ENCODE measurements at places on chromosomes 5 and 9.

GRCh38 chr5:177565046-177565445, 10.7 kb upstream of the FAM193B start:
- DNase-seq: no peak

DNA sequence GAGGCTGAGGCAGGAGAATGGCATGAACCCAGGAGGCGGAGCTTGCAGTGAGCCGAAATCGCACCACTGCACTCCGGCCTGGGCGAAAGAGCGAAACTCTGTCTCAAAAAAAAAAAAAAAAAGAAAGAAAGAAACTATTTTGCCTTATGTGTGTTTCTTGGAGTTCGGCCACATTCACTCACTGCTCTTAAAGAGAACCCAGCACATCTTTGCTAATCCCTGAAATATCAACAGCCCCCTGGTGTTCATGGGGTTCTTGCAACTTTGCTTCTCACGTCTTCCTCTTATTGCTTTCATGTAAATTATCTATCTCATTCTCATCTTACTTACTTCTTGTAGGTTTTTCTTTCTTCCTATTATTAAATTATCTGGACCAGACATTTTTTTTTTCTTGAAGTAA, 126.3 kb upstream of the ASTN2 start:
- no peak for DNase-seq

DNA sequence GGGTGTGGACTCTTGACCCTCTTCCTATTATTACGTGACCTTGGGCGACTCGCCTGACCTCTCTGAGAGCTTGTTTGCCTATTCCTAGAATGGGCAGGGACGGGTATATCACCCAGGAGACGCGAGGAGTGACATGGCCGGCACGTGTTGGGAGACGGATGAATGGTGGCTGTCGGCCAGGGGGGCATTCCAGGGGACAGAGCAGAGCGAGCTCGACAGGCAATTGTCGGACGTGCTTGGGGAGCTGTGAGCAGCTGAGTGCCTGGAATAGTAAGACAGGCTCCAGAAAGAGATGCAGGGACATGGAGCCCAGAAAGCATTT, 29.3 kb upstream of the UNC5A start:
- DNase-seq: no peak

GRCh38 chr9:131674425-131675421, 65.2 kb downstream of the RAPGEF1 start:
- DNase-seq: peak; percentile 28

DNA sequence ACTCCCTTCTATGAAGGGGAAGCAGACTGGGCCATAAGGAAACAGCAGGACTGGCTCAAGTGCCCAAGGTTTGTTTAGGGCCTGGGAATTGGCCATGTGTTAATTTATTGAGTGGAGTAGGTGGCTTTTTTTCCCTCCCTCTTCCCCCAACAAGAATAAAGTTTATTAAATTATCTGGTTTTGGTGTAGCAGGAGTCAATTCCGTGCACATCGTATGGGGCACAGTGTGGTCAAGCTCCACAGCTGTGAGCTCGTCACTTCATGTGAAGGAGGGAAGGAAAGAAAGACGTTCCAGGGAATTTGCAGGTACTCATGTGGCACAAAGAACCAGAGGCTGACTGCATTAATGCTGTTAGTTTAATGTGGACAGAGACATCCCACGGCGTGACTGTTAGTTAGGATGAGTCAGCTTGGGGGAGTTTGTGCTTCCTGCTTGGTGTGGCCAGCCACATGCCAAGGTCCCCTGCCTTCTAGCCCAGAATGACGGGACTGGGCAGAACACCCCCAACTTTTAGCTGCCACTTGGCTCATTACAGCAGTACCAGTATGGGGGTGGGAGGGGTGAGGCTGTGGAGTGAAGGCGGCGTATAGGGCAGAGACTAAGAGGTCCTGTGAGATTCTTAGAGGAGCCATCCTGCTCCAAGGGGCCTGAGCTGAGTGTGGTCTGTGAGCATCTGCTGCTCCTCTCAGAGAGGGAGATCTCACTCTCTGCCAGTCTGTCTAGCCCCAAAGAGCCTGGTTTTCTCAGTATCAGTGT, 33.2 kb downstream of the CSF1R start:
- no peak for DNase-seq

DNA sequence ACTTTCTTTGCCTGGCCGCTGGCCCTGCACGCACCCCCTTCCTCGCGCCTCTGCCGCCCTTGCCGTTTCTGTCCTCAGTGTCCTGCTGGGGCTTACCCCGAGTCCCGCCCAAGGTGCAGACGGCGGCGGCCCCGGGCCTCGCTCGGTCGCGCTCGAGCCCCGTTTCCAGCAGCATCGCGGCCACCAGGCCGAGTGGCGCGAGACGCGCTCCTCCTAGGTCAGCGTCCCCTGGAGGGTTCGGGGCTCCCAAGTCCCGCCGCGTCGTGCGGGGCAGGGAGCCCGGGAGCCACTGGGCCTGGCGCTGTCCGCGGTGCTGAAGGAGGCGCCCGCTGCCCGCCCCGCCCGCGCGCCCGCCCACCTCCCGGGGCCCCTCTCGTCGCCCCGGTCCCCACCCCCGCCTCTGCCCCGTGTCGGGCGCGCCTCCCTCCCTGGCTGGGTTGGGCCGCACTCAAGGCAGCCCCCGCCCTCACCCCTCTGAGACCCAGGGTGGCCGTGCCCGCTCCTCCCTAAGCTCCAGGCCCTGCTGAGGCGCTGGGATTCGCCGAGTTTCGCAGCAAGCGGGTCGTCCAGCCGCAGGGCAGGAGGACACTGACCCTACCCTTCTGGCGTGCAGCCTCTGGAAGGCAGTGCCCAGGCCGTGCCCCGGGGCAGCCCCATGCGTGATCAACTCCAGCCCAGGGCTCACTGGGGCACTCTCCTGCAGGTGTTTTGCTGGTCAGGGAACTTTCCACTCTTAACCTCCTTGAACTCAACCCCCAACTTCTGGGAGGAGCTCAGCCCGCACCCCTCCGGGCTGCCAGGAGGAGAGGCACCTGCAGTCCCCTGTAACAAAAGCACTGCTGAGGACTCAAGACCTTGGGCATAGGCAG, at the start of gene LHX3:
TSS of gene LHX3 (minus strand) at position 291 of the 869 bp plus-strand sequence. CDS start at position 175, 116 bp downstream.
- DNase-seq: no peak

- no peak for DNase-seq
Observed at GRCh38 chr9:84000186-84000585, 19.6 kb downstream of the RMI1 start.

DNA sequence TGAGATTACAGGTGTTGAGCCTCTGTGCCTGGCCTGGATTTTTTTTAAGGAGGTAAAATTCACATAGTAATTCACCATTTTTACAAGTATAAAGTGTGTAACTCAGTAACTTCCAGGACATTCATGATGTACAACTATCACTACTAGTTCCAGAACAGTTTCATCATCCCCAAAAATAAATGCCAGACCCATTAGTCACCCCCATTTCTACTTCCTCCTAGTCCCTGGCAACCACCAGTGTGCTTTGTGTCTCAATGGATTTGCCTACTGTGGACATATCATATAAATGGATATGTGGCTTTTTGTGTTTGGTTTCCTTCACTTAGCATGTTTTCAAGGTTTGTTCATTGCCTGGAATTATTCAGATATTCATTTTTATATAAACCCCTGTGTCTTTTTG, 72.5 kb upstream of the PANK3 start:
- no peak for DNase-seq

GRCh38 chr9:73979894-73980264, 517.3 kb upstream of the RORB start:
- no peak for DNase-seq

DNA sequence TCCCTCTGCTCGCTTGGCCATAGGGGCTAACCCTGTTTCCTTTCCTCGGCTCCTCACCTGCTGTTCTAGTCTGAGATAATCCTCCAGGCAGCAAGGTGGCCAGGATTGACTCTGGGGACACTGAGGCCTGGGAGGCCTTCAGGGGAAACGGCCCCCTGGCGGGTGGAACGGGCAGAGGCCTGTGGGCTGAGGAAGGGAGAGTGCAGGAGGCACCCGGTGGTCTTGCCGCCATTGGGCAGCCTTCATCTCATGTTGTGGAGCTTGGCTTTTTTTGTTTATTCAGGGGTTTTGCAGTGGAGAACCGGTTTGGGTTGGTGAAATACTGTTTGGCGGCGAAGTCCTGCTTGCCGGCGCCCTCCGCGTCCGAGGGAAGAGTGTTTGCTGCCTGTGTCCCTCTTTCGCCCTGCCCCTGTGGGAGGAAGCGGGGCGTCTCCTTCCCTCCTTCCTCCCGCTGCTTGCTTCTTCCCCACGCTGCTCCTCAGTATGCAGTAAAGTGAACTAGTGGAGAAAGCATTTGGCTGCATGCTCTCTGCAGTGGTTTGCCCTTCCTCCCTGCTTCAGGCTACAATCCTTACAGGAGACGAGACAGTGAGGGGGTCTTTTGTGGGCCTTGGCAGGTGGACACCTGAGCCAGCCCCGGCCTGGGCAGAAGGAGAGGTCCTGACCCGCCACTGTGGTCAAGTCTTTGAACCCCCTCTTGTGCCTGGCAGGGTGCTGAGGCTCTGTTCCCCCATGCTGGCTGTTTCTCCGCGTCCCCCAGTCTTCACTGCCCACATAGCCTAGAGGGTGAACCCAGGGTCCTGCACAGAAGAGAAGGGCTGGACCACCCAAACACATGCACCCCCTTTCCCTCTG, 30.8 kb upstream of the PRDM12 start:
- no peak for DNase-seq

- no peak for DNase-seq
Observed at GRCh38 chr5:153919161-153919560, 119.5 kb downstream of the FAM114A2 start.

DNA sequence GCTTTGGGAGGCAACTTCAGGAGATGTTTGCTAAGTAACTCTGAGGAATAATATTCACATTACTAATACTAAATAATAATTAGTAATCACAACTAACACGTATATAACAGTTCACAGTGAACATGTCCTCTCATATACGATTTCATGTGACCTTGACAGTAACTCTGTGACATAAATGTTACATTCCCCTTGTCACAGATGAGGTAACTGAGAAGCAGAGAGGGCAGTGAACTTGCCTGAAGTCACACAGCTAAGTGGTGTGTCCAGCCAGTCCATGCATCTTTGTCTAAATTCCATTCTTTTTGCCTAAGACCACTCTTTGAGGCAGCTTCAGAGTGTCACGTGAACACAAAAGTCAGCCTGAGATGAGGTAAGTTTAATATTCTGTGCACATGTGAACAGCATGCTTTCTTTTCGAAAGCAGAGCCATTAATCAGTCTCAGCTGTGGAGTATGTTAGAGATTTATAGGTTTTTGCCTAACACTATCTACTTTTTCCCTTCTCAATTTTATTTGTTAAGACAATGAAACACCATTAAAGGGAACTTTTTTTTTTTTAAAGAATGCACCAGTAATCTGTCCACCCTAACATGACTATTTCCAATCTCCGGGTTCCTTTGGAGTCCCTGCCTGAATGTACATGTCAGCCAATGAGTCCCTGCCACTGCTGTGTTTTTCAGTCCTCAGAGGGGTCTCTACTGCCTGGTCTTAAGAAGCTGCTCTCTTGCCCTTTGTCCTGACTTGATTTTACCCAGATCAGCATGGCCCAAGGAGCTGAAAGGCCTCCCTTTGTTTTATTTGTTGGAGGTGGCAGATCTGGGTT, 43.5 kb downstream of the SH3PXD2B start:
- no peak for DNase-seq

- DNase-seq: no peak
Observed at GRCh38 chr5:1769752-1770442, 29.7 kb downstream of the MRPL36 start.

GRCh38 chr9:91071184-91071990, 269.8 kb downstream of the SYK start:
- no peak for DNase-seq

DNA sequence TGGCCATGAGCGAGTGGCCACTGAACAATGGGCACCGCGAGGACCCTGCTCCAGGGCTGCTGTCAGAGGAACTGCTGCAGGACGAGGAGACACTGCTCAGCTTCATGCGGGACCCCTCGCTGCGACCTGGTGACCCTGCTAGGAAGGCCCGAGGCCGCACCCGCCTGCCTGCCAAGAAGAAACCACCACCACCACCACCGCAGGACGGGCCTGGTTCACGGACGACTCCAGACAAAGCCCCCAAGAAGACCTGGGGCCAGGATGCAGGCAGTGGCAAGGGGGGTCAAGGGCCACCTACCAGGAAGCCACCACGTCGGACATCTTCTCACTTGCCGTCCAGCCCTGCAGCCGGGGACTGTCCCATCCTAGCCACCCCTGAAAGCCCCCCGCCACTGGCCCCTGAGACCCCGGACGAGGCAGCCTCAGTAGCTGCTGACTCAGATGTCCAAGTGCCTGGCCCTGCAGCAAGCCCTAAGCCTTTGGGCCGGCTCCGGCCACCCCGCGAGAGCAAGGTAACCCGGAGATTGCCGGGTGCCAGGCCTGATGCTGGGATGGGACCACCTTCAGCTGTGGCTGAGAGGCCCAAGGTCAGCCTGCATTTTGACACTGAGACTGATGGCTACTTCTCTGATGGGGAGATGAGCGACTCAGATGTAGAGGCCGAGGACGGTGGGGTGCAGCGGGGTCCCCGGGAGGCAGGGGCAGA, 53.3 kb downstream of the JADE2 start:
- DNase-seq: no peak

GRCh38 chr5:2213121-2213730, 330.5 kb upstream of the IRX4 start:
- DNase-seq: no peak

DNA sequence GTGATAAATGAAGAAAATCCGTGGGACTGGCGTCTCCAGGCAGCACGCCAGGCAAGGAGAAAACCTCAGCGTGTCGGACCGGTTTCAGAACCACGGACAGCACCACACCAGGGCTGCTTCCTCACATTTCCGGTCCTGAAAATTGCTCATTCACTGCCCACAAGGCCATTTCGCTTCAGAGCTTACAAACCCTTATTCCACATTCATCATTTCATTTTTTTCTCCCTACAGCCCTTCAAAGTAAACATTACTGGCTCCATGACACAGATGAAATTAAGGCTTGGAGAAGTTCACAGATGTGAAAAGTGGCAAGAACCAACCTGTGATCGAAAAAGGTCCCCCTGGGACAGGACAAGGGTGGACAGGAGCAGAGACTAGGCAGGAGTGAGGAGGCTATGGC, 1.5 kb upstream of the GPRIN1 start:
- DNase-seq: peak; percentile 57

GRCh38 chr9:26310294-26310693, 582.3 kb downstream of the CAAP1 start:
- no peak for DNase-seq

DNA sequence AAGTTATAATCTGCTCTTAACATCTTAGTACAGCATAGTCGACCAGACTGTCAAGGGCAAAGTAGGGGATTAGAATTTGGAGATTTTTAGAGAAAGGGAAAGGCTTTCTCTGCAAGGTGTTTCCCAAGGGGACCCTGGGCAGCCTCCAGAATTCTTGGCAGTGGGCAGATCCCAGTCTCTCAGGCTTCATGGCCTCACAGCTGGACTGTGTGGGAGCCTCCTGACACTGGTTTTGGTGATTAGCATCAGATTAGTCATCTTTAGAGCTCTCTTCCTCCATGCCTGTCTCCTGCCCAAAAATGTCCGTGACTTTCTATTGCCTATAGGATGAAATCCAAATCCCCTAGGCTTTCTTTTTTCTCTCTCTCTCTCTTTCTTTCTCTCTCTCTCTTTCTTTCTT, 370.7 kb downstream of the ZSWIM6 start:
- no peak for DNase-seq

DNA sequence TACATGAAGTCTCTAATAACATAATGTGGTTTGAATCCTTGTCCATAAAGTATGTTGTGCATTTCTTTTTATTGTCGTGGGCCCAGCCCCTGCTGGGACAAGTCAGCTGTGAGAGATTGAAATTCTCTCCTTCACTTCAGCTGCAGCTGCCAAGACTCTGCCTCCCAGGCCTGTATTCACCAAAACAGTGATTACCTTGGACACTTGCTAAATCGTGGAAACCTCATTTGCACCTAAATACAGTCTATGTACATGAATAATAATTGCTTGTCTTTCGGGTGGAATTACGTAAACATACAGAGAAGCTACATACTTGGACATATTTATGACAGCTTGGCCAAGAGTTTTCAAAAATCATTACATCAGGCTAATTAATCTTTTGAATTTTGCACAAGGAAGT, 898.5 kb upstream of the SEMA6A start:
- DNase-seq: no peak
